ENCODE measurements at places on chromosomes 7 and 10. TPM values are rescaled to one million over a fixed set of nuclear protein-coding genes. Genes with fewer than 3 reads are reported as not detected.
A peak's percentile ranks its signal among the peaks of the same experiment; 100 is the strongest.

- peaks cover 16% of the 10 kb centered on the region for H3K4me1 ChIP-seq
- peak; percentile 64 for DNase-seq
- peak overlapping the region; percentile 90 for H3K27ac ChIP-seq
Observed at GRCh38 chr10:87861566-87861952, 1.8 kb downstream of the KLLN start.

- H3K36me3 ChIP-seq: no peaks in the 10 kb centered on the region
- H3K4me1 ChIP-seq: peaks cover 2% of the 10 kb centered on the region
- no peak overlapping the region for H3K4me3 ChIP-seq
- H3K27me3 ChIP-seq: peaks cover 8% of the 10 kb centered on the region
- peak; percentile 73 for DNase-seq
Observed at GRCh38 chr10:69801094-69801433, 642 bp upstream of the COL13A1 start.

GRCh38 chr10:42112331-42113157, 525.8 kb downstream of the ZNF33B start:
- no peak for DNase-seq
- H3K4me3 ChIP-seq: no peak overlapping the region
- no peaks in the 10 kb centered on the region for H3K4me1 ChIP-seq

- no peaks in the 10 kb centered on the region for H3K36me3 ChIP-seq
- DNase-seq: no peak
- no peak overlapping the region for H3K27ac ChIP-seq
- peaks cover 2% of the 10 kb centered on the region for H3K27me3 ChIP-seq
Observed at GRCh38 chr10:76020630-76021029, 589.2 kb downstream of the LRMDA start.

GRCh38 chr7:151087245-151088018, 1.2 kb downstream of the AGAP3 start:
- H3K27me3 ChIP-seq: no peaks in the 10 kb centered on the region
- peak overlapping the region; percentile 83 for H3K27ac ChIP-seq
- H3K36me3 ChIP-seq: no peaks in the 10 kb centered on the region
- peak; percentile 78 for DNase-seq
- peak overlapping the region; percentile 55 for H3K4me3 ChIP-seq

DNA sequence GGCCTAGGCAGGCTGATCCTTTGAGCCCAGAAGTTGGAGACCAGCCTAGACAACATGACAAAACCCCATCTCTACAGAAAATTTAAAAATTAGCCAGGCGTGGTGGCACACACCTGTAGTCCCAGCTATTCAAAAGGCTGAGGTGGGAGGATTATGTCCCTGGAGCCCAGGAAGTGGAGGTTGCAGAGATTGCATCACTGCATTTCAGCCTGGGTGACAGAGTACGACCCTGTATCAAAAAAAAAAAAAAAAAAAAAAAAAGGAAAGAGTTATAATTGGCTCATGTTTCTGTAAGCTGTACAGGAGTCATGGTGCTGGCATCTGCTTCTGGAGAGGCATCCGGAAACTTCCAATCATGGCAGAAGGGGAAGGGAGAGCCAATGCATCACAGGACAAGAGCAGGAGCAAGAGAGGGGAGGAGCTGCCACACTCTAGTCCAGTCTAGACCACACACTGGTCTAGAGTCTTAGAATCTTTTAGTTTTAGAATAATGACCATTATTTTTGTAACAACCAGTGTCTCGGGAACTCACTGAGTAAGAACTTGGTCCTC, 16.8 kb downstream of the DOCK1 start:
- no peak overlapping the region for H3K27ac ChIP-seq
- DNase-seq: no peak
- no peak overlapping the region for H3K4me3 ChIP-seq
- H3K36me3 ChIP-seq: no peaks in the 10 kb centered on the region

DNA sequence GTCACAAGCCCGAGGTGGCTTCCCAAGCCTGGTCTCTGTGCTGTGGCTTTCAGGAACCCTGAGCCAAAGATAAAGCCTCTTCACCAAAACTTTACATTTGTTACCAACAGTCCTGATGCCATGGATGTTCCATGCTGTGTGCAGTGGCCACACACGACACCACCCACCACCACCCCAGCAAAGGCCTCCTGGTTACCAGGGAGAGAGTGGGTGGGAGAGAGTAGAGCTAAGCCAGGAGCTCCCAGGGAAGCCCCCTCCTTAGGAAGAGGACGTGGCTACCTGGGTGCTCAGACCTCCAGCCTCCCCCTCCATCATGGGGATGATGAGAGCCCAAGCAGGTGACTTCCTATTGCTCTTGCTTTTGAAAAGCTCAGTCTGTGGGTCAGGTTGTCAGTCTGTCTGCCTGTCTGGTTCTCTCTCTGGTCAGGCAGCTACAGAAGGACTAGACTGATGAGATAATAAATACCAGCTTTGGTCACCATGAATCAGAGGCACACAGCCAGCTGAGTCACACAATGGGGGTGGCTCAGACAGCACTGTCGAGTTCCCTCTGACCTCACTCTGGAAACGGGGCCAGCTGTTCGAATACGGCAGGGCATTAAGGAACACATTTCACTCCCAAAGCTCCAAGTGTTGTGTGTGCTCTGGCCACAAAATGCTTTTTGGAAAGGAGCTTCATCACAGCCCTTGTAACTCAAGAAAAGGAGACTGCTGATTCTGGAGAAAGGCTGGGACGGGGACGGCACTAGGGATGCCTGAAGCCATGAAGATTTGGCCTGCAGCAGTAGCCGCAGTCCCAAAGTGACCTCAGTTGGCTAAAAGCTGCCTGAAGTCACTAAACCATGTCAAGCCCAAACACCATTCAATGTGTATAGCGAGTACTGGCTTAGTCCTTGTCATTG, 166.0 kb downstream of the FANK1 start:
- DNase-seq: peak; percentile 1
- H3K36me3 ChIP-seq: no peaks in the 10 kb centered on the region
- no peaks in the 10 kb centered on the region for H3K4me1 ChIP-seq

- H3K27ac ChIP-seq: no peak overlapping the region
- H3K27me3 ChIP-seq: no peaks in the 10 kb centered on the region
- H3K36me3 ChIP-seq: no peaks in the 10 kb centered on the region
- no peak overlapping the region for H3K4me3 ChIP-seq
Observed at GRCh38 chr7:73904219-73905137, 43.5 kb downstream of the TMEM270 start.

Gene RASA4
- 29.0 TPM for polyA plus RNA-seq

Gene NKX2-3
- polyA plus RNA-seq: 17.4 TPM

Data from small intestine (tissue), 16 donors.